Renal pelvis (tissue), 12 donors: ENCODE measurements at places on chromosomes 3 and 15. TPM values are rescaled to one million over a fixed set of nuclear protein-coding genes. Genes with fewer than 3 reads are reported as not detected.

The PP2D1 gene
- polyA plus RNA-seq: 0.82 TPM

The SLC2A2 gene
- 18.9 TPM for polyA plus RNA-seq

The RBP2 gene
- polyA plus RNA-seq: 0.57 TPM

The RLBP1 gene
- polyA plus RNA-seq: not detected

The SLC15A2 gene
- polyA plus RNA-seq: 22.0 TPM

- no peak for DNase-seq
Measured at GRCh38 chr3:100425316-100425715, 24.0 kb downstream of the LNP1 start.

DNA sequence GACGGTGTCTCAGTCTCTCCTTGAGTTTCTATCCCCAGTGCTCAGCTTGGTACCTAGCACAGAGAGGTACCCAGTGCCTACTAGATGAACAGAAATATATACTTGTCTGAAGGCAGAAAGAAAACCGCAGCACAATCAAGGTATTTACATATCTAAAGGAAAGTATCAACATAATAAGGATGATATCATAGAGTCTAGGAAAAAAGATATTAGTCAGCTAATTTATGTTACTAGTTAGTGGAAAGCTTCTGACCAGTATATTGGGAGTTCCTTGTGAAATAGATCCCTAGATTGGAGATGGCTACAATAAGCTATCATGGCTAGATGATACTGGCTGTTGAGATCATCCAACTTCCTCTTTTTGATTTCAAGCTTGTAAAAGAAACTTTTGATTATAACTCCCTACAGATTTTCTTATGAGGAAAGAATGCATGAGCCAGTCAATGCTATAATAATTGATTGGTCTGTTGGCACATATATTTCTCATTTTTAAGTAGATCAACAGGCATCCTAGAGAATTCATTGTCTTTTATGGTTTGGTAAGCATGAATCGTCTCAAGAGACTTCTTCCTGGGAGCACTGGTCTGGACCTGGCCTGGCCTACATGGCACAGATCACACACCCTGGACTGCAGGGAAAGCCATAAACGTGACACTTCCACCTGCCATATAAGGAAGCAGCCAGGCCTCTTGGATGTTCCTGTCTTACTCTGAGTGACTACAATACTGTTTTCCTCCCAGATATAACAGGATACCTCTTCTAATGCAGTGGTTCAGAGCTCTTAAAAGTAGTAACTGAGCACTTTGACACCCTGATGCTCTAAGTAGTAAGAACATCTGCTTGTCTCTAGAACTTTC lies 60.7 kb downstream of the IMPG2 start:
- DNase-seq: no peak

- DNase-seq: no peak
Measured at GRCh38 chr3:24628523-24629258, 134.0 kb upstream of the THRB start.

DNA sequence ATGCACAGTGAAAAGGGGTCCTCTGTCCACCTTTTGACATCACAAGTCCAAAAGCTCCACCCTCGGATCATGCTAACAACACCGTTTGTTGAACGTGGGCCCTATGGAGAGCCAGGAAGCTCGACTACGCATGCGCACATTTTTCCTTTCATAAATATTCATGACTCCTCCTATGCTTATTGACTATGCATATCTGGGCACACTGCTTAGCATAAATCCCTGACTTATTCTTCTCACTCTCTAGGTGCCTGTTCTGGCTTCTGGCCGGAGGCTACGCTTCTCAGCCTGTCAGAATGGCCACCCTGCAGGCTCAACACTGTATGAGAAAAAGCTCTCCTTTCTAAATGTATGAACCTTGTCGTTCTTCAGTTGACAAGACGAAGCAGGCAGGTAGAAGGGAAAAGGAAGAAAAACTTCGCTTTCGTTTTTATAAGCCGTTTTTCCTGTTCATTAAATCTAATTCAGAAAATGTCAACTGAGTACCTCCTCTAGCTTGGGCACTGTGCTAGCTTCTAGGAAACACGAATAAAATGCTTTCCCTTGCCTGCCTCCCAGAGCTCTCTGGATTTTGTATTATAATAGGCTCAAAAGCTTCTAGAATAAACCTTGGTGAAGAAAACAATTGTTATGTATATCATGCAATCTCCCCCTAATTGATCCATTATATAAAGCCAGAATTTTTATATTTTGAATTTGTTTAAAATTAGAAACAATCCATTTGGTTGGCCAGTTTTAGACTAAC lies 207.7 kb downstream of the ATP10A start:
- DNase-seq: no peak
